AG08396 (cell line): ENCODE measurements at places on chromosomes 5 and 9.

DNA sequence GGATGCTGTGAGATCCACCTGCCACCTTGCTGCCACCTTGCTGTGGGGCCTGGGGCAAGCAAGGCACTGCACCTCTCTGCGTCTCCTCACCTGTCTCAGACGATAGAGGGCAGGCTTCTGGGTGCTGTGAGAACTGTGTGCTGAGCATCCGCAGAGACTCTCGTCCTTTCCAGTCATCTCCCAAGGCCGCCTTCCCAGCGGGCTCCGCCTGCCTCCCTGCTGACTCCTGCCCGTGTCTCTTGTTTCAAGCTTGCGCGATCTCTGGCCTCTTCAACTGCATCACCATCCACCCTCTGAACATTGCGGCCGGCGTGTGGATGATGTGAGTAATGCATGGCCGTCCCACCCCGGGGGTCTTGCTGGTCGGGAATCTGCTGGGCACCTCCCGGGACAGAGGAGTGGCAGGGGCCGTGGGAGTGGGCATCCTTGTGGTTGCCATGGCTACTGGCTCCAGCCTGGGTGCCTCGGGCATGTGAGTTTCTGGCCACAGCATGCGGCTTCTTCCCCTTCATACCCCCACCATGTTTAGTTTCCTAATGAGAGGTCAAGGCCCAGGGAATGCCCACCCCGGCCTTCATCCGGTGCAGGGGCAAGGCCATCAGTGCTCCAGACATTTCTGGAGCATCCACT lies 3.6 kb downstream of the CACFD1 start:
- no peak for DNase-seq

GRCh38 chr5:86542532-86542931 lies 75.2 kb upstream of the COX7C start:
- DNase-seq, result no peak

DNA sequence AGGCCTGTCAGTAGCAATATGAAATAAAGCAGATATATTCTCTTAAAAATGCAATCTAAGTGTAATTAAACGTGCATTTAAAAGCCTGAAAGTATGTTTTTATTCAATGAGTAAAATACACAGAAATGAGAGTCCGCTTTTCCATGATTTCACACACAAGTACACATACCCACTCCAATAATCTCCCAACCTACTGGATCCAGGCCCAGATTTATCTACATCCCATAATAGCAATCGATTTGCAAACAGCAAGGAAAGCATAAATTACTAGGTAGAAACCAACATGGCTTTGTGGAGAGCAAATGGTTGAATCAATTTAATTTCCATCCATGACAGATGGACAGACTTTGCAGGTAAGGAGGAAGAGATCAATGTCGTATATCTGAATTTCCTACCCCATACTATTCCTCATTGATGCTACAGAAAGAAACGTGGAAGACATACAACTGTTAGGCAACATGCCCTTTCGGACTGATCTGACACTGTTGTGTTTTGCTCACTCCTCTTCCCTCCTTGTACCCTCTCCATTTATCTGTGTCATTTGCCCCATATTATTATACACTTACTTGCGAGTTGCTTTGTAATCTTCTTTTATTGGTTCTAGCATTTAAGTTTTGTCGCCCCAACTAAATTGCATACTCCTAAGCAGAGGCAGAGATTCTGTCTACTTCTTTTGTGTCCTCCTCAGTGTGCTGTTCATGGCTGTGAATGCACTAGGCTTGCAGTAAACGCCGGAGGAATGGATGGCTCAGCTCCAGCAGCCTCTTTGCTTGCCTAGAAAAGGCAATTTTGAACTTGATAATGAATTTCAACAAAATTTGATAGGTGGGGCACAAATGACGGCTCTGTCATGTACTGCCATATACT lies 133.6 kb downstream of the NFIB start:
- DNase-seq, result no peak

- DNase-seq, result peak; percentile 50
Observed at GRCh38 chr5:58407042-58407719, 52.7 kb downstream of the PLK2 start.
